ENCODE measurements at places on chromosomes 16 and 17.

DNA sequence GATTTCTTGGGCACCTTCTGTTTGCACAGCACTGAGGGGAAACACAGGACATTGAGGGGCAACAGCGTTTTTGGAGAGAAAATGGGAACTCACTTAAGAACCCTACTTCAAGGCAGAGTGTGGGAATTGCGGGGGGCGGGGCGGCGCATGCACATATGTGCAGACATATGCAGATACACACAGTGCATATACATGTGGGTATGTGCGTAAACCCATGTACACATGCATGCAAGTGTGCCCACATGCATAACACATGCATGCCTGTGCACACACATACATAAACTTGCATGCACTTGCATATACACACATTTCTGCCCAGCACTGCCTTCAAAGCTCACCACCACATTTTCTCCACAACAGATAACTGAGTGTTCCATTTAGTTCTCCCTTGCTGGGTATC lies 32.4 kb downstream of the NLRC5 start:
- DNase-seq: no peak

DNA sequence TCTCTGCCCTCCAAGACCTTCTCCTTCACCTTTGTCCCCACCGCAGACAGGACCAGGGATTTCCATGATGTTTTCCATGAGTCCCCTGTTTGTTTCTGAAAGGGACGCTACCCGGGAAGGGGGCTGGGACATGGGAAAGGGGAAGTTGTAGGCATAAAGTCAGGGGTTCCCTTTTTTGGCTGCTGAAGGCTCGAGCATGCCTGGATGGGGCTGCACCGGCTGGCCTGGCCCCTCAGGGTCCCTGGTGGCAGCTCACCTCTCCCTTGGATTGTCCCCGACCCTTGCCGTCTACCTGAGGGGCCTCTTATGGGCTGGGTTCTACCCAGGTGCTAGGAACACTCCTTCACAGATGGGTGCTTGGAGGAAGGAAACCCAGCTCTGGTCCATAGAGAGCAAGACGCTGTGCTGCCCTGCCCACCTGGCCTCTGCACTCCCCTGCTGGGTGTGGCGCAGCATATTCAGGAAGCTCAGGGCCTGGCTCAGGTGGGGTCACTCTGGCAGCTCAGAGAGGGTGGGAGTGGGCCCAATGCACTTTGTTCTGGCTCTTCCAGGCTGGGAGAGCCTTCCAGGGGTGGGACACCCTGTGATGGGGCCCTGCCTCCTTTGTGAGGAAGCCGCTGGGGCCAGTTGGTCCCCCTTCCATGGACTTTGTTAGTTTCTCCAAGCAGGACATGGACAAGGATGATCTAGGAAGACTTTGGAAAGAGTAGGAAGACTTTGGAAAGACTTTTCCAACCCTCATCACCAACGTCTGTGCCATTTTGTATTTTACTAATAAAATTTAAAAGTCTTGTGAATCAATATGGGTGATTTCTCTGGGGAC lies 12.2 kb downstream of the CX3CL1 start:
- no peak for DNase-seq

GRCh38 chr17:51796026-51796425 lies 362.5 kb downstream of the CA10 start:
- no peak for DNase-seq

DNA sequence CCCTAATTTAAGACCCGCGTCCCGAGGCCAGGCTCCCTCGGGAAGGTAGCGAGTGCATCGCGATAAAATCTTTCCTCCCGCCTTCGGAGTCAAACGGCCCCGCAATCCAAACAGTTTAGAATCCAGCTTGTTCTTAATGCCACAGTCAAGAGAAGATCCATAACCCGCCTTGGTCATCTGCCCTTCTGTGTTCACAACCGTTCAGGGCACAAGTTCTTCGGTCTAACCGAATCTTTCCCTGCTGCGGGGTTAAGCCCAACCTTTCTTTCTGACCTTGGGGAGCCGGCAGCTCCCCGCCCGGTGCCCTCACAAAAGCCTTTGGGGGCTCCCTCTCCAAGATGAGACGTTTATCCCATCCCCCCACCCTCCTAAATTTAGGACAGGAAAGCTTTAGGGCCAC lies 30.3 kb downstream of the CPSF4L start:
- DNase-seq: no peak

DNA sequence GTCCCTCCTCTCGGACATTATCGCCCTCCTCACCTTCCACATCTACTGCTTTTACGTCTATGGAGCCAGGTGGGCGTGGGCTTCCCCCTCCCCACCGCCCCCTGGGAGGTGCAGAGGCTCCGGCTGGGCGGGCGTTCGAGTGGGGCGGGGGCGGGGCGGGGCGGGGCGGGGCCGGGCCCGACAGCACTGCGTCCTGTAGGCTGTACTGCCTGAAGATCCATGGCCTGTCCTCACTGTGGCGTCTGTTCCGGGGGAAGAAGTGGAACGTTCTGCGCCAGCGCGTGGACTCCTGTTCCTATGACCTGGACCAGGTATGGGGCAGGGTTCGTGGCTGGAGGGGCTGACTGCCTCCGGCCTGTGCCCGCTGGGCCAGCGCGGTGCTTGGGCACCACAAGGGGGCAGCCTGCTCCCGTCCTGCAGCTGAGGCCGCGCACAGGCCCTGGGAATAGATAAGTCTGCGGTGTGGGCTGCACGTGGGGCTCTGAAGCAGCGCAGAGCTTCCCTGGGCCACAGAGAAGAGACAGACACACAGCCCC lies 9.2 kb downstream of the PIGQ start:
- peak; percentile 87 for DNase-seq

DNA sequence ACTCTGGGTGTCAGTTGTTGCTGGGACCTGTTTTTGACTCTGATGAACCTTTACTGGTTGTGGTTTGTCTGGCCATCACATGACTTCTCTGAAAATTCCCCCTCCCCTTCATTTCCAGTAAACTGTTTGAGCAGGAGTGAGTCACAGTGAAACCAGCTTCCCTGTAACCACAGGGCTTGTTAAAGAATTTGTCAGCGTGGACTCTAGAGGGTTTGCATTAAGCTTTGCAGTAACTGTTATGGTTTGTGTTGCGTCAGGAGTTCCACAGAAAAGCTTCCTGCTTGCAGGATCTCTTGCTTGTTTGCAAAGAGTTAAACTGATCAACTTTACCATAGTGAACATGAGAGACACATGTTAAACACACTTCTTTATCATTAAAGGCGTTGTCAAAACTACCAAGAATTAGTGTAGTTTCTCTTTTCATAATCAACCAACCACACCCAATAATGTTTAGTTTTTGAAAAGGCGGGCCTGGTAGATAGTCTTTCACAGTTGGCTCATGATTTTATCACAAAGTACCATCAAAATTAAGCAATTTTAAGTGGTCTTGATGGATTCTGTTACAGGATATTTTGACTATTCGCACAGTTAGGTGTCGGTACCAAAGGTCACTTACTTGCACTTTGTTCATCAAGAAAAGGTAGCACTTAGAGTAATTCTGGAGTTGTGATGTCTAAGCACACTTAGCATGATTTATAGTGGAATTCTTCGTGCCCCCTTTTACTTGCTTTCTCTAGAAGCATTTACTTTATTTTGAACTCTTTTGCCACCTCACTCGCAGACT lies 79.3 kb downstream of the VMP1 start:
- no peak for DNase-seq

GRCh38 chr17:70310221-70310672 lies 140.9 kb downstream of the KCNJ2 start:
- no peak for DNase-seq

- no peak for DNase-seq
These were observed 93.5 kb downstream of the NPIPB11 start for GRCh38 chr16:29312835-29313558.

- peak; percentile 72 for DNase-seq
These were observed 14.4 kb downstream of the CTRL start for GRCh38 chr16:67917140-67917851.

DNA sequence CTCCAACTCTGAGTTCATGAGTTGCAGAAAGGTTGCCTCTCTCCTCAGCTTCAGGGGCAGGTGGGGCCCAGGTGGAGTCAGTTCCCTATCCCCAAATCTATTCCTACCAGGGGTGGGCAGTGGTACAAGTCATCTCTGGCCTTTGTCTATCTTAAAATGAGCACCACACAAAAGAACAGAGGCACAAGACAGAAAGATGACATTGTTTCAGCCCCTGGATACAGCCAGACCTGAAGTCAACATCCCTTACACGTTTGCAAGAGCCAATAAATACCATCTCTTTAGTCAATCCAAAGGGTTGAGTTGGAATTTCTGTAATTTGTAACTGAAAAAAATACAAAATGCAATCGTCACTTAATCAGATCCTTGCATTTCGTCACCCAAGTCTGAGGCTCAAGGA lies 32.2 kb downstream of the MMP15 start:
- no peak for DNase-seq

DNA sequence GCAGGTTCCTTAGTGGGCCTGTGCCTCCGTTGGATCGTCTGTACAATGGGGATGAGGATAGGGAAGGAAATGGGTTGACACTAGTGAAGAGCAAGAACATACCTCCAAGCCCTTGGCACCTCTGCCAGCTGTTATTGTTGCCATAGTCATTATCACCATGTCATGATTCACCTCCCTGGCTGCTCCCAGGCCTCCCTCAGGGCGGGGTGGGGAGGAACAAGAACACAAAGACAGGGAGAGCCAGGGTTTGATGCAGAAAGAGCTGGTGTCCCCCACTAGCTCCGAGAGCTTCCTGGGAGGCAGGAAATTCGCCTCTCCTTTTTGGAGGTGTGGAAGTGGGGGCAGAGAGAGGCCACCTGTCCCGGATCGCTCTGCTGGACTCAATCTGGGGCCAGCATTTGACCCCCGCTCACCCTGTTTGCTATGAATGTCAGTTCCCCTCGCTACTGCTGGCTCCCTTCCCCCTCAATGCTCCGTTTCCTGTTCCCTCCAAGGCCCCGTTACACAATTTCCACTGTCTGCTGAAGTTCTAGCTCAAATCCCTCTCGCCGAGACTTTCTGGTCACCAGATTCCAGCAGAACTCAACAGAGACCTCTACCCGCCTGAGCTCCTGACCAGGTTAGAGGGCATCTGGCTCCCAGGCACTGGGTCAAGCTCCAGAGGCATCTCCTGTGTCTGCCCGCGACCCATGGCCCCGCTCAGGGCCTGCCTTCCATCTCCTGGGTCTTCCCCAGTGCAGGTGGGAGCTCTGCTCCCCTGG lies 9.1 kb downstream of the TIMP2 start:
- peak; percentile 67 for DNase-seq

GRCh38 chr17:56347639-56348038 lies 194.4 kb downstream of the ANKFN1 start:
- no peak for DNase-seq

DNA sequence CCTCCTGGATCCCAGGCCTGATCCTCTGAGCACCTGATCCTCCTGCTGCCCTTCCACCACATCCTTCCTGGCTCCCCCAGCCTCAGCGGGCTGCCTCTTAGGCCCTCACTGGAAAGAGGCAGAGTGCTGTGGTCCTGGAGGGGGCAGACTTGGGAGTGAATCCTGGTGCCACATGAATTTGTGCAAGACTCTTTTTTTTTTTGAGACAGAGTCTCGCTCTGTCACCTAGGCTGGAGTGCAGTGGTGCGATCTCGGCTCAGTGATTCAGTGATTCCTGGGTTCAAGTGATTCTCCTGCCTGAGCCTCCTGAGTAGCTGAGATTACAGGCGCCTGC lies 3.1 kb downstream of the GHDC start:
- DNase-seq: no peak

- no peak for DNase-seq
These were observed 782 bp downstream of the FAM83G start for GRCh38 chr17:19003543-19004420.

- DNase-seq: peak; percentile 73
These were observed 37.6 kb downstream of the ARHGAP27 start for GRCh38 chr17:45394913-45395568.

DNA sequence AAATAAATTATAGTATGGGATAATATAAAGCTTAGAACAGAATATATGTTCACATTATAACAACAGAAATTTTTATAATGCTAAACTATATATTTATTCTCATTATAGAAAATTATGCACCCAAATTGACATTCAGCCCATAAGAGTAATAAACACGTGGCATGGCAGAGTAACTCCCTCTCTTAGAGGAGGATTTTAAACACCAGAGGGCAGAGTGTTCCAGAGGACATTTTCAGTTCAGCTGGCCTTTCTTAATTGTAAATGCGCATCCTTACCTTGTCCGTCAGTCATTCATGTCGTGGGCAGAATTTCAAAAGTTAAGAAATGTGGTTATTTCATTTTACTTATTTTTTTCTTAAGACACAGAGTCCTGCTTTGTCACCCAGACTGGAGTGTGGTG lies 147.1 kb downstream of the TANC2 start:
- DNase-seq: no peak

DNA sequence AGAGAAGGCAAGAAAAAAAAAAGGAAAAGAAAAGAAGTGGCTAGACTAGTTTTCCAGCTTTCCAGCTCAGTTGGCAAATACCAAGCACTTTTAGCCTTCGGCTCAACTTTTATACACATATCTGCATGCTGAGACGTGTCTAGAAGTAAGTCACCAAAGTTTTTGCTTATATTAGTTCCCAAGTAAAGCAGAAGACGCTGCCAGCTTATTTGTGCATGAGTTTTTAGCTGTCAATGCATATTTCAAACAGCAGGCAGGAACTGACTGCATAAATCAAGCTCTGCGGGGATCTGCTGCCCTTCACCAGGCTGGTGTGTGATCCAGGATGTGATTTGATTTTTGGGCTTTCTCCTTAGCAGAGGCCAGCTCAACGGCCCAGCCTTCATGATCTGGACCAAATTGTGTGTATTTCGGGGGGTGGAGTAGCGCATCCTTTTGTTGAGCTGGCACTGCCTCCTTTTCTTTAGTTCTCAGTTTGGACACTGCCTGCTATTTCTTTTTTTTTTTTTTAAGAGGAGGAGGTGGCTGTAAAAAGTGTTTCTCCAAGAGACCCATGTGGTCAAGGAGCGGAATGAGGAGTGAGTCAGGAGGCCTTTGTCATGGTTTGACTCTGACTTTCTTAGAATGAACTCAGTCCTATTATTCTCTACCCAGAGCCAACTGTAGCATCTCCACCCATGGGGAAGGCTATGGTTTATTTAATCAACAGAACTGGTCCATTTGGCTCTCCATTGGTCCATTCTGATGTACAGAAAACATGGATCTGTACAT lies 162.6 kb upstream of the XYLT1 start:
- DNase-seq: no peak

GRCh38 chr17:81249223-81250040 lies 10.3 kb downstream of the NDUFAF8 start:
- DNase-seq: peak; percentile 27

DNA sequence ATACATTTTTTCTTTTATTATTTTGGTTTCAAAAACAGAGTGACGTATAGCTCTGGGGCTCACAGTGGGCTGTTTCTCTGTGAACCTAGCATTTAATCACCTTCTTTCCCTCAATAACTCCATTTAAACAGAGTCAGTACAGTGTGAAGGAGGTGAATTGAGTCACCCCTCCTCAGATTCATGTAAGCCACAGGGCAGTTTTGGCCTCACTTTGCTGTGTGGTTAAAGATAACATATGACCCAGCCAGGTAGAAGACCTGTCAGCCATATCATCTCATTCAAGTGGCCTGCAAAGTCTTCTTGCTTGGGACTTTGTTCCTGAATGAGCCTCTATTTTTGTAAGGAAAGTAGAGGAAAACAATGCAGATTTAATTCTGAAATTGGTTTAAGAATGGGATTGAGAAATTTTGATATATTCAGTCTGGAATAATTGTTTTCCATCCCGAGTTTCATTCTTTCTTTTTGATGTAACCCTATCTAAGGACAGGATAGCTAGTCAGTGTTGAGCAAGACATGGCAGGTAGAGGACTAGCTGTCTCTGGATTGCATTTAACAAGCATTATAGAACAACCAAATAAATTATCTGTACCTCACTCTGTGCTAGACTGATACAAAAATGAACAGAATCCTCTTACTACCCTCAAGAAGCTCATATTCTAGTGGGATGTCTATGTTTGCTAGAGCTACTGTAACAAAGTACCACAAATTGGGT lies 13.1 kb downstream of the MAP2K6 start:
- DNase-seq: no peak

All from Right ventricle myocardium superior (tissue), 1 donor.